ENCODE measurements at places on chromosomes 7 and 10. TPM values are rescaled to one million over a fixed set of nuclear protein-coding genes. Genes with fewer than 3 reads are reported as not detected.

DNA sequence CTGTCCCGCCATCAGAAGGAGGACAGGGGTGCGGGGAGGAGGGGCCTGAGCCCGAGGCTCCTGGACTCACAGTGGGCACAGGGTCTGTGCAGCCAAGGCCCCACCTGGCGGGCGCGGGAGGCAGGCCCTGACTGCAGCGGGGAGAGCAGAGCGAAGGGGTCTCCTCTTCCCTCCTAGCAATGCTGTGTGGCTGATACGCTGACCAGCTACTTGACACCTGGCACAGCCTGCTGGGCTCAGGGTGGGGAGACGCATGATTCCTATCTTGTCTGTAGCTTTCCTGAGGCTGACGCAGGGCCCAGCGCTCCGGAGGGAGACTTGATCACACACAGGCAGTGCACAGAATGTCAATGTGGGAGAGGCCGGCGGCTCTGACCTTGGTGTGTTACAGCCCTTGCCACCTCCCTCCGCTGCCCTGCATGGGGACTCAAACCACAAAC, 174.9 kb downstream of the ELFN1 start:
- no peak overlapping the region for H3K27ac ChIP-seq
- no peak overlapping the region for H3K4me3 ChIP-seq
- H3K27me3 ChIP-seq: no peaks in the 10 kb centered on the region
- DNase-seq: no peak
- H3K4me1 ChIP-seq: no peaks in the 10 kb centered on the region

DNA sequence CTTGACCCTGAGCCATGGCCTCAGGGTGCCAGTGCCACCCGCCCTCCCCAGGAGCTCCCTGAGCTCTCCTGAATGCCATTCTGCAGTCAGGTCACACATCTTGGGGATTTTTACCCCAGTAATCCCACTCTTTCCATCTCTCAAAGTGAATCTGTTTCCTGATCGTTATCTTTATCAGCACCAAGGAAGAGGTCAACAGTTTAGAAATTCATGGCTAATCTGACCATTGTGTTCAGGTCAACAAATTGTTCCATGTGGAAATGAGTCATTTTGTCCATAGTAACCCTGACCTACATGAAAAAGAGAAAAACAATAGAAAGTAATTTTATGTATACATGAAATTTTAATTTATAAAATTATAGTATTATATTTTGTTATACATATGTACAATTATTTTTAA, 28.8 kb upstream of the ZNF488 start:
- no peaks in the 10 kb centered on the region for H3K27me3 ChIP-seq
- no peak for DNase-seq
- H3K4me1 ChIP-seq: no peaks in the 10 kb centered on the region
- no peaks in the 10 kb centered on the region for H3K36me3 ChIP-seq
- no peak overlapping the region for H3K27ac ChIP-seq
- H3K4me3 ChIP-seq: no peak overlapping the region

DNA sequence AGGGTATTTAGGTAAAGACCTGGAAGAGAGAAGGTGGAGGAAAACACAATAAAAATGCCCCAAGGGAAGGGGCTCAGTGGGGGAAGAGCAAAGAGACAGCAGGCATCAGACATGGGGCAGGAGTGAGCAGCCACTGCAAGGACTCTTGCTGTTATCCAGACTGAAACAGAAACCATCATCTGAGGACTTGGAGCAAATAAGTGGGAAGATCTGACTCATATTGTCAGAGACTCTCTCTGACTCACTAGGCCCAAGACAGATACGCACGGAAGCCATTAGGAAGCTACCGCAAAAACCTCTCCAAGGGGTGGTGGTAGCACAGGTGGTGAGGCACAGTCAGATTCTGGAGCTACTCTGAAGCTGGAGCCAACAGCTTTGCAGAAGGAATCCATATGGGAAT, 110.7 kb downstream of the RNF32 start:
- no peaks in the 10 kb centered on the region for H3K27me3 ChIP-seq
- no peak overlapping the region for H3K4me3 ChIP-seq
- H3K4me1 ChIP-seq: peaks cover 2% of the 10 kb centered on the region

GRCh38 chr7:26469188-26469587, 177.5 kb downstream of the SNX10 start:
- peaks cover 6% of the 10 kb centered on the region for H3K27me3 ChIP-seq
- DNase-seq: no peak
- H3K36me3 ChIP-seq: no peaks in the 10 kb centered on the region
- H3K27ac ChIP-seq: no peak overlapping the region

GRCh38 chr10:86729677-86730076, 26.7 kb upstream of the BMPR1A start:
- peaks cover 5% of the 10 kb centered on the region for H3K27me3 ChIP-seq
- H3K4me1 ChIP-seq: no peaks in the 10 kb centered on the region
- no peaks in the 10 kb centered on the region for H3K36me3 ChIP-seq
- no peak overlapping the region for H3K4me3 ChIP-seq
- no peak for DNase-seq

GRCh38 chr7:69967689-69968450, 369.6 kb downstream of the AUTS2 start:
- DNase-seq: no peak
- no peak overlapping the region for H3K27ac ChIP-seq
- no peaks in the 10 kb centered on the region for H3K4me1 ChIP-seq
- peaks cover 9% of the 10 kb centered on the region for H3K27me3 ChIP-seq
- no peak overlapping the region for H3K4me3 ChIP-seq

SPAM1 gene
- total RNA-seq: not detected

AP5Z1 gene
- total RNA-seq: 71.3 TPM

MYO1G gene
- 414 TPM for total RNA-seq

RET gene
- 0.10 TPM for total RNA-seq

SBDS gene
- total RNA-seq: 34.2 TPM

All from activated CD4-positive, alpha-beta T cell treated with anti-CD3 and anti-CD28 coated beads, Interleukin-2, amount 10 ng/mL, durations not matched to agents 7 days and 5 days (primary cell).